ENCODE measurements at places on chromosomes 6 and 20. TPM values are rescaled to one million over a fixed set of nuclear protein-coding genes. Genes with fewer than 3 reads are reported as not detected.

Gene LY6G6F
- total RNA-seq: not detected

Gene METTL24
- total RNA-seq: 2.6 TPM

Gene SNAP91
- total RNA-seq: 0.17 TPM

Gene SLC35F1
- under 0.01 TPM for total RNA-seq

Gene PROKR2
- total RNA-seq: not detected

Gene NR2E1
- total RNA-seq: not detected

Gene LHFPL5
- not detected for total RNA-seq

Gene FOXC1
- total RNA-seq: 0.66 TPM

Gene LRRC73
- 0.33 TPM for total RNA-seq

Gene SLC52A3
- not detected for total RNA-seq

- DNase-seq: no peak
Measured at GRCh38 chr6:15841937-15842726, 179.3 kb upstream of the DTNBP1 start.

DNA sequence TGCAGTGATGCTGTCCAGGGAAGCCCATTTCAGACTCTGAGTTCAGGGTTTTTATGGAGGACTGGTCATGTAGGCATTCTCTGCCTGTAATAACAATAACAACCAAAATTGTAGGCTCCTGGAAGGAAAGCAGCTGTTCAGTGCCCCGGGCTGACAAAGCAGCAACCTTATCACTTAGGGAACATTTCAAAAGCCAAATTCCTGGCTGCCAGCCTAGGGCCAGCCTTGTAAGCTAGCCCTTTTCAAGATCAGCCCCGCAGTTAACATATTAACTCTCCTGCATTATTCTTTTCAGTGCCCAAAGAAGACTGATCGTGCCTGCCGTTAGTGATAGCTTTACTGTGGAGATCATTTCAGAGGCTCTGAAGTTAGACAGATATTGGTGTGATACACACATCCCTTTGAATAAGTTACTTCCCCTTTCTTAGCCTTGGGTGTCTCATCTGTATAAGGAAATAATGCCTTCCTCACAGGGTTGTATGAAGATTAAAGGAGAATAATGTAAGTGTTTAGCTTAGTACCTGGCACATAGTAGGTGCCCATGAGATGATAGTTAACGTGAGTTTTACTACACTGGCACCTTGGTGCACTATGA is 44.1 kb downstream of the CTNNBL1 start:
- no peak for DNase-seq

DNA sequence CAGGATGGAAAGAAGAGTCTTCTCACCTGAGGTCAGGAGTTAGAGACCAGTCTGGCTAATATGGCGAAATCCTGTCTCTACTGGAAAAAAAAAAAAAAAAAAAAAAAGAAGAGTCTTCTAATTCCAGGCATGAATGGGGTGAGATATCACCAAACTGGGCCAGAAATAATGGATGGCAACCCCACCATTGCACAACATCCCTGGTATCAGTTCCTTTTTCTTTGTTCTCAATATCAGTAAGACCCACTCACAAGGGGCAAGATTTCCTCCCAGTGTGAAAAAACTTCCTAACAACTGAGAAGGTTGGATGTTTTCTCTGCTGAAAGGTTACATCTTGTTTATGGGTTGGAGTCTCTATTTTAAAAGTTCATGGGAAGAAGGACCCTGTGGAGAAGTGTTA is 23.6 kb upstream of the NR2E1 start:
- DNase-seq: no peak

GRCh38 chr20:38034961-38035360 is 1.4 kb downstream of the RPRD1B start:
- no peak for DNase-seq

DNA sequence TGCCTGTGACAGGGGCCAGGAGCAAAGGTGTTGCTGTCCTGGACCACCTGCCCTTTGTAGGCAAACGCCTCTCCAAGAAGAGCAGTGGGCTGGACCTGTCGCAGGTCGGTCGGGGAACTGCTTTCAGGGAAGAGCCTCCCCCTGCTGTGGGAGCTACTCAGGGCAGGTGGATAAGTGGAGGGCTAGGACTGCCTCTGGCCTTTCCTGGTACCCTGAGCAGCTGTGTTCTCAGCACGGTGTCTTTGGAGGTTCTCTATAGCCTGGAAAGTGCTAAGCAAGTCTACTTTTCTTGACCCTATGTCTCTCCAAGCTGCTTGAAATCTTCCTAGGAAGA is 35.0 kb downstream of the BPIFB1 start:
- DNase-seq: no peak

DNA sequence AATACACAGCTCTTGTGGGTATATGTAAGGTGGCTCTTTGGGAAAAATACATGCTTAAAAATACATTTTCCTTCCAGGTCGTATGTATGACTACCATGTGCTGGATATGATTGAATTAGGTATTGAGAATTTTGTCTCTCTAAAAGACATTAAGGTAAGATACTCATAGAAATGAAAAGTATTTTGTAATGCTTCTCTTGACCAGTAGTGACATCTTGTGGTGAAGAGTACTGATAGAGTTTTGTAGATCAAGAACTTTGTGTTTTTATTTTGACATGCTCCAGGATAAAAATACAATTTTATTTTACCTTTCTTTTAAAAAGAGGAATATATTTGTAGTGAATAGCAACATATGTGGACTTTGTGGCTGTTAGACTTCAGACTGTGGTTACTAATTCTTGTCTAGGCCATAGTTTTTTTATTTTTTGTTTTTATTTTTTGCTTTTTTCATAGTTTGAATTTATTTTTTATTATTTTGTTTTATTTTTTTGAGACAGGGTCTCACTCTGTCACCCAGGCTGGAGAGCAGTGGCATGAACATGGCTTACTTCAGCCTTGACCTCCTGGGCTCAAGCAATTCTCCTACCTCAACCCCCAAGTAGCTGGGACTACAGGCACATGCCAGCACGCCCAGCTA is 17.9 kb downstream of the RPF2 start:
- peak; percentile 58 for DNase-seq

DNA sequence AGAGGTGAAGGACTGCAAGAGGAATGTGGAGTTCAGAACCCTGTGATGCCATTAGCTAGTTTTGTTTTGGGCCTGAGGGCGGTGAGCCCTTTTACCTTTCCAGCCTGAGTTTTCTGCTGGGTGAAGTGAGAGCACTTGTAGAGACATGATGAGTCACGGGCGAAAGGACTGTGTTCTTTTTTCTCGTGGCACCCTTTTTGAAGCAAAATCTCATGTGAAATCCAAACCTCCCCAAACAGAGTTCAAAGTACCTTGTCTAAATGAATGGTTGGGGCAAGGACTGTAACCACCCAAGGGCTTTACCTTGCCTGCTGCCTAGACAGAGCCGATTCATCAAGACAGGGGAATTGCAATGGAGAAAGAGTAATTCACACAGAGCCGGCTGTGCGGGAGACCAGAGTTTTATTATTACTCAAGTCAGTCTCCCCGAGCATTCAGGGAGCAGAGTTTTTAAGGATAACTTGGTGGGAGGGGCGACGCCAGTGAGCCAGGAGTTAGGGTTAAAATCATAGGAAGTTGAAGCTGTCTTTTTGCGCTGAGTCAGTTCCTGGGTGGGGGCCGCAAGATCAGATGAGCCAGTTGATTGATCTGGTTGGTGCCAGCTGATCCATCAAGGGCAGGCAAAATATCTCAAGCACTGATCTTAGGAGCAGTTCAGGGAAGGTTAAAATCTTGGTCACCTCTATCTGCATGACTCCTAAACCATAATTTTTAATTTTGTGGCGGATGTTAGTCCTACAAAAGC is 25.8 kb downstream of the SAMD5 start:
- DNase-seq: no peak

DNA sequence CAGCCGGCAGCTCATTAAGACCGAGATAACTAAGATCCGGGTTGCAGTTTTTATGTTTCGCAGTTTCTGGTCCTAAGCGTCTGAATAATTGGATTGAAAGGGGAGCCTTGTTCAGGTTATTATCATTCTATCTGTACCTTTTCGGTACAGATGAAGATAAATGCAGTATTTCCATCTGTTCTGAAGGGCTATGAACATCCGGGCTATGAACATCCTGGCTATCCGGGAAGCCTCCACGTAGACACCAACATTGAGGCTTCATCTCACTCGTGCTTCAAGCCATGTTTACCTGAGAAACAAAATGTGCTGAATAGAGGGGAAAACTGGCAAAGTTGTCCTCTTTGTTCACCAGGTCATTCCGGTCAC is 399 bp upstream of the REPS1 start:
- peak; percentile 17 for DNase-seq

DNA sequence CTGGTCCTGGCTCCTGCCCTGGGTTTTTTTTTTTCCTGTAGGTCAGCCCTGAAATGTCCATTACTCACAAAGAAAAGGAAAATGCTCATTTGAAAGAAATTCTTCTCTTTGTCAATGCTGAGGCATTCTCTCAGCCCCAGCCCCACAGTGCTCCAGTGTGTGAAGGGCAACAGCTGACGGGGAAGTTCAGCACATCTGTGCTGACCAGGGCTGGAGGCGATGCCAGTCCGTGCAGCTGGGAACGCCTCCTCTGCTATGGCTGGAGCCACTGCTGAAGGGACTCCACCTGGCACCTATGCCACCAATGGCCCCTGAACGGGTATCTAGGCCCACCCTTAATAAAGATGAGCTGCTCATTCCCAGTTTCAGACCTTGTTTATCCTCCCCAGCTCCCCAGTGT is 71.9 kb upstream of the SLCO4A1 start:
- no peak for DNase-seq

GRCh38 chr6:30483677-30484279 is 5.5 kb upstream of the HLA-E start:
- DNase-seq: peak; percentile 80

GRCh38 chr6:28474441-28475219 is 31.3 kb upstream of the ZSCAN23 start:
- DNase-seq: peak; percentile 94

DNA sequence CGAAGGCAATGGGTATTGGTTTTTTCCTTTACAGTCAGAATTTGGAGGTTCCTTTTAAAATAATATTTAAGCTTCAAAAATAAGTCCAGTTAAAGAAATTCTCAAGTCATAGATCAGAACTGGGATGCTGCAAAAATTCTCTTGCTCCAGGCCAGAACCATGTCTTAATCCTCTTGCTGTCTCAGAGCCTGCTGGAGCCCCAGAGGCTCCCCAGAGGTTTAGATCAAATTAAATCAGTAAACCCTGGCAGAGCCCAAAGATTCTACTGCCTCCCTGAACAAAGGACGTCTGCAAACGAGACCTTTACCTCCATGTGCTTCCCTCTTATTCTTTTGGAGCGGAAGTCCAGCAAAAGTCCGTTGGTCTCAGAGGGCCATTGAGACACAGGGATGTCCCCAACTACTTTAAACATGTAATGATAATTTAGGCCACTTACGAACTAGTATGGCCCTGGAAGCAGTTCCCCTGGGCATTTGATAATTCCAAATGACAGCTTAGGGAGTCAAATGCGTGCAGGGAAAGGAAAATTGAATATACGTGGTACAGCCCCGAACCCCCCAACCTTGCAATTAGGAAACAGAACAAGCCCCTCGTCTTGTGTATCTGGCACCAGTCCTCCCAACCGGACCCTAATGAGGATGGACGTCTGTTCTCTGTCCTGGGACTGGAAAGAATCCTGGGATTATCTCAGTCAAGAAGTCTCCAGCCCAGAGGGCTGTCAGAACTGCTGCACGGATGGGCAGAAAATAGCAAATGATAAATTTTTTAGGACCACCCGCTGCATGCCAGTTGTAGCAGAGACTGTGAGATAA is 31.5 kb downstream of the SULF2 start:
- no peak for DNase-seq

DNA sequence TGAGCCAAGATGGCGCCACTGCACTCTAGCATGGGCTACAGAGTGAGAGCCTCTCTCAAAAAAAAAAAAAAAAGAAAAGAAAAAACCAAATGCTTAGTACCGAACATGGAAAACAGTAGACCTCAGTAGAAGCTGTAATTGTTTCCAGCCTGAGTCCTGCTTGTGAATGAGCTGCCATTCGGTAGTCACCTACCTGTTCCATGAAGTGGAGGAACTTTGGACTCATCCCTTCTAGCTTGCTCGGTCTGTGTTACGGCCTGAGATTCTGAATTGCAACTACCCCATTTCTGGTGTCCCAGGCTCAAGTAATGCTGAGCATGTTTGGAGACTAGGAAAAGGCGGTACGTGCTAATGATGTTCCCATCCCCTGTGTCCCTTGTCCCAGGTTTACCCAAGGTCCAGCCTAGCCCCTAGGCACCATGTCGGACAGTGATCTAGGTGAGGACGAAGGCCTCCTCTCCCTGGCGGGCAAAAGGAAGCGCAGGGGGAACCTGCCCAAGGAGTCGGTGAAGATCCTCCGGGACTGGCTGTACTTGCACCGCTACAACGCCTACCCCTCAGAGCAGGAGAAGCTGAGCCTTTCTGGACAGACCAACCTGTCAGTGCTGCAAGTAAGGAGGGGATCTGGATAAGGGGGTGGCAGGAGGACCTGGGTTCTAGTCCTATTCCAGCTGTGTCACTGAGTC is 5.1 kb downstream of the TGIF2 start:
- no peak for DNase-seq
